ENCODE measurements at places on chromosomes 4 and X. TPM values are rescaled to one million over a fixed set of nuclear protein-coding genes. Genes with fewer than 3 reads are reported as not detected.

DNA sequence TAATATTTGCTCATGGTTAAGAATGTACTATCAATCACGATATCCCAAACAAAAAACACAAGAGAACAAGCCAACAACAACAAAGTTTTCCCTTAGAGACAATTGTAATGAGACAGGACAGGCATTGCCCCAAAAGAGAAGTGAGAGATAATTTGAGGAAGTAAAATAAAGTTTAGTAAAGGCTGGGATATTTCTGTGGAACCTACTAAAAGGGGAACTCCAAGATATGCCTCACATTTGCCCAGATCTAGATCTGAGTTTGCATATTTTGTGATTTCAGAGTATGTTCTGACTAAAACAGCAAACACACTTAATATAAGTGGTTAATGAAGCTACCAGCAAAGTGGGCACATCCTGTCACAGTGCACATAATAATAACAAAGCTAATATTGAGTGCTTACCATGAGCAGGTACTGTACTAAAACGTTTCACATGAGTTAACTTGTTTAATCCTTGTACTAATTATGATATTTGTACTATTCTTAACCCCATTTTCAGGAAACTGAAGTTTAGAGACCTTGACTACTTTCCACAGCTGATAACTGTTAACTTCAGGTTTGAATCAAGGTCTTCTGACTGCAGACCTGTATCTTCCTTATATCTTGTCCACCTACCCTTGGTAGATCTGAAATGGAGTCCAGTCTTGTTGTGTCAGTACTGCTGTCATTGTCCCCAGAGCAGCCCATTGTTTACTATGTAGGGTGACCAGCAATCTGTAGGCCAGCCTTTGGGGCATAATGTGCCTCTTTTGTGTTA, 26.0 kb upstream of the BMP2K start:
- no peak for DNase-seq

DNA sequence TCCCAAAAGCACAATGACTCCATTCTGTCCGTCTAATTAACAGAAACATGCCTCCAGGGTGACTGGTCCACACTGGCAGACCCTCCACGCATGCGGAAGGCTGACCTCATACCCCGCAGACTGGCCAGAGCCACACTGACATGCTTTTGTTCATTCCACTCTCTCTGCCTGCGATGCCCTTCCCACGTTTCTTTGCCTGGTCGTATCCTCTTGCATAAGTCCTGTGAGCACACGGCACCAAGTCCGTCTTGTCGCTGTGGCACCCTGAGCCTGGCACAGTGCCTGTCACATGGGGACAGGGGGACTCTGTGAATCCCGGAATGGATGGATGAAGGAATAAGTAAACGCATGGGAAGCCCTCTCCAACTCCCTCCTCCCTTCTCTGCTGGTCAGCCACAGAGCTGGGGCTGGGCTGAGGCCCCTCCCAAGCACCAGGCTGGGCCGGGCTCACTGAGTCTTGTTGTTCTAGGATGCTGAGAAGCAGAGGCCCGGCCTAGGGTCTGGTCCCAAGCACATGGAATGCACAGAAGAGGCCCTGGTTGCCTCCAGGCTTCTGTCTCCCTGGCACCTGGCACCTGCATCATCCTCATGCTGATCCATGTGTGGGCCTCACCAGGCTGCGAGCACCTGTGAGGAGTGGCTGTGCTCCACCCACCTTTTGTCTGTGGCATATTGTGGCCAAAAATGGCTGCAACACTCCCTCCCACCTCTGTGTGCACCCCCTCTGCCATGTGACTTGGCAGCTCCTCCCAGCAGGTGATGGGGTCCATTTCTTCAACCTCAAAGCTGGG, 38.9 kb upstream of the C4orf50 start:
- no peak for DNase-seq

Gene SSR4
- 140 TPM for total RNA-seq

DNA sequence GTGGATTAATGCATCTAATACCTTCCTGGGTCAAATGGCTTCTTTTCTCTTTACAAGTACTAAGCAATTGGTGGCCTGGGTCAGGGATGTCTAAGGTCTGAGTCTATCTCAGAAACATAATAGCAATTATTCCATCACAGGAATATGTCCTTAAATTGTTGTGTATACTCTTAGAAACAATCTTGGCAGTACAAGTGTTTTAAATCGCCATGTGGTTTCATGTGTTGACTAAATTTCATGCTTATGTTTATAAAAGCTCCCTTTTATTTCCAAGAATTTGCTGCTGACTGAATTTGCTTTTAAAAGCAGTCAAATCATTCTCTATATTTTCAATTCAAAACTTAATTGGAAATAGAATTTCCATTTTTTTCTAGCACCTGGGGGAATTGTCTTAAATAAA, 125.3 kb upstream of the PACRGL start:
- DNase-seq: no peak

Gene NPNT
- total RNA-seq: 11.1 TPM

Gene PDGFRA
- 23.4 TPM for total RNA-seq

Gene SCLT1
- total RNA-seq: 9.6 TPM

DNA sequence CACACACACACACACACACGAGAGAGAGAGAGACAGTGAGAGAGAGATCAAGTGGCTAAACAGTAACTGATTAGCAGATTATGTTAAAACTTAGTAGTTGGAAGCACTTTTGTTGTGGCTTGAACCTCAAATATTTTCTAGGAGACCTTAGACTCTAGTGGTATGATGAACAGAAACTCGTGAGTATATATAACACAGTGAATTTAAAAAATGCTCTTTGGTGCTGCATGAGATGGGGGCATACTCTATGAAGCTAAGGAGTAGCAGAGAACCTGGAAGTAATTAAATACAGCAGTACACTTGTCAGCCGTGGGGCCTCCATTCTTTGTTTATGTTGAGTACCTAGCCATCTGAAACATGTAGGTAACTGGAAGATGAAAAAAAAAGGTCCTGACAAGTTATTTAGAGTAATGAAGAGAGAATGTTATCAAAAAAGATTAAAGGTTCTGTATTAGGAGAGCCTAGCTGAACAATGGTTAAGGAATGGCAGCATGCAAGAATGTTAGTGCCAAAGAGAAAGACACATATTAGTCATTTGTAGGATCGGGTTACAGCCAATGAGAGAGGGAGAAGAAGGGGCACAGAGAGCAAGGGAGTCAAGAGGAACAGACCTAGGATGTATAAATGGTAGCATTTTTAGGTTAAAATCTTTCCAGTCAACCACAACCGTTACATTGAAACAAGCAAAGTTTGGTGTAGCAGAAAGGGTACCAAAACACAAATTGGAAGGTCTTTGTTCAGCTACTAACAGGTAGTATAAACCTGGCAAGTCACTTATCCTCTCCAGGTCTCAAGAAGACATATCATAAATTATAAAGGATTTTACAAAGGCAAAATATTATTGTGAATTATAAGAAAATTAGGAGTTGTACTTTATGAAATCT, 316.7 kb upstream of the DIPK2B start:
- no peak for DNase-seq

DNA sequence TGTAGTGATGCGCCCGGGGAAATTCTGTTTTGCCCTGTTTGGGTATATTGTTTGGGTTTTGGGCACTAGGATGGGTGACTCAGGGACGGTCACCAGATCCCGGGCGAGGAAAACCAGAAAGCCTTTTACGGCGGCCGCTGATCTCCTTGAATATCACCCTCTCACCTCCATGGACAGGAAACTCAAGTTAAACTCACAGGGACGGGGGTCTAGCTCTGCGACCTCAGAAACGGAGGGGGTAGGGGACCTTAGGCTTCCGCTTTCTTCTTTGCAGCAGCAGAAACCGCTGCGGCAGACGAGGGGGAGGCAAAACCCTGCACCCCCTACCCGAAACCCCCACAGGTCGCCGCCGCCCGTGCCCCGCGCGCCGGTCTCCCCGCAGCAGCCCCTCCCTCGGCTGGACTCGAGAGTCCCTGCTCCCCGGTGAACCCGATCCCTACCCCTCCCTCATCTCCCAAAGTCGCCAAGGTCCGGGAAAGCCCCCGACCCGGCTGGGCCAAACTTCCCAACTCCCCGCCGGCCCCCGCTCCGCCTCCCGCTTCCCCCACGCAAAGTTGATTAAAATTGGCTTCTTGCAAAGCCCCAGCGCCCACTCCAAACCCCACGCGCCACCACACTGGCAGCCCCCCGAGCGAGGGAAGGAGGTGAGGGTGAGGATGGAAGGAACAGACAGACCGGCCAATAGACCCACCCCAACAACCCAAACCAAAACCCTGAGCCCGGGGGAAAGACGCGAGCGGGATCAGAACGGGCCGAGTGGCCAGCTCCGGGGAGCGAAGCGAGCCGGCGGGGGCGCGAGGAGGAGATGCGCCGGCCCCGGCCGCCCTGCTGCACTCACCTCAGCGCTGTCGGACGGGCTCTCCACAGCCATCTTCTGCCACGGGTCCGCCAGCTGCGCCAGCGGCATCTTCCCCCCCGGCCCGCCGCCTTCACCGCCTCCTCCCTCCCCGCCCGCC, 705 bp downstream of the RPS6KA3 start:
- DNase-seq: peak; percentile 75

GRCh38 chr4:124590480-124590879, 122.1 kb downstream of the ANKRD50 start:
- no peak for DNase-seq

DNA sequence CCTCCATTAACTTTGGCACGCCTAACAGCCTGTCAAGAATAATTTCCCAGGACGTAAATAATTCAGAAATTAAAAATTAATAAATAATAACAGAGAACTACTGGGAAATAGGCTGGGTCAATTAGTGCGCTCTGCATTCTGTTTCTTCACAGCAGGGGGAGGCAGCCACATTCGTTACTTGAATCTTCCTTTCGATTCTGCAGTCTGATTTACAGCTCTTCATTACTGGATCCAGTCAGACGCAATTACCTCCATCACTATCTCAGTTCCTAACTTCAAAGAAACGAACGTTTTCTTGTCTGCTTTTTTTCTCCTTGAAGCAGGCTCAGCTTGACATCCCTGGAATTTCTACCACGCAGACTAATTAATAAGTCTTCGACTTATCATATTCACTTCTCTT, 9.0 kb upstream of the RPL34 start:
- DNase-seq: no peak

DNA sequence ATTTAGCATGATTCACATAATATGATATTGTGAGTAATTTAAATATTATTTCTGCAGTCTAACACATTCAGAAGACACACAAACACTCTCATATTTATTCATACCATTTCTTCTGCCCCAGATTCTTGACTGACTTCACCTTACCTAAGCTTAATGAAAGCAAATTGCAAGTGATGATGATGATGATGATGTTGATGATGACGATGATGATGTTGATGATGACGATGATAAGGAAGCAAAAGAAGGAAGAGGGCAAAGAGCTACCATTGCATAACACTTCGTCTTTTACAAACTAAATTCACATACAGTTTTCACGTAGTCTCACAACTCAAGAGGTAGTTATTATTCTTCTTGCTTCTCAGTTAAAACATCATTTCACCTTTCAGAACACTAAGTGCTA, 404.7 kb downstream of the NAF1 start:
- no peak for DNase-seq
